SJSA1 (cell line): ENCODE measurements at places on chromosomes 12 and 14. TPM values are rescaled to one million over a fixed set of nuclear protein-coding genes. Genes with fewer than 3 reads are reported as not detected.

DNA sequence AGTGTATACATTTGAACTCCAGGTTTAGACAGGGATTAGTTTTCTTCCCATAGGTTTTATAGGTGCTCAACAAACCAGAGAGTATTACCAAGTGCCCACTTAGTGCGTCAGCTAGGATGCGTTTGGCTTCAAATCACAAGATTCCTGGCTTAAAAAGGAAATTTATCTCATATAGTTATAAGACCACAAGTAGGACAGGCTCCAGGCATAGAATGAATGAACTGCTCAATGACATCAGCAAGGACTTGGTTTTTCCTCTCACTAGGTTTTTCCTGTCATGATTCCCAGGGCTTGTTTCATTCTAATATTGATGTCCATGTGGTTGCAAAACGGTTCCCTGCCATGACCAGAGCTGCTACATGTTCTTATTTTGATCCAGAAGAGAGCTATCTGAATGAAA is 6.1 kb upstream of the IRAK3 start:
- no peaks in the 10 kb centered on the region for H3K36me3 ChIP-seq
- H3K27ac ChIP-seq = no peak overlapping the region
- no peak for DNase-seq
- 0 out of 2 replicates have a peak, but pooled peaks cover 3% of the 10 kb centered on the region for H3K27me3 ChIP-seq

GRCh38 chr14:67409461-67409860 is 2.5 kb downstream of the PLEK2 start:
- no peak for DNase-seq
- H3K27me3 ChIP-seq = no peaks in the 10 kb centered on the region
- no peak overlapping the region for H3K27ac ChIP-seq
- H3K4me1 ChIP-seq = peaks cover 27% of the 10 kb centered on the region
- no peak overlapping the region for H3K4me3 ChIP-seq

DNA sequence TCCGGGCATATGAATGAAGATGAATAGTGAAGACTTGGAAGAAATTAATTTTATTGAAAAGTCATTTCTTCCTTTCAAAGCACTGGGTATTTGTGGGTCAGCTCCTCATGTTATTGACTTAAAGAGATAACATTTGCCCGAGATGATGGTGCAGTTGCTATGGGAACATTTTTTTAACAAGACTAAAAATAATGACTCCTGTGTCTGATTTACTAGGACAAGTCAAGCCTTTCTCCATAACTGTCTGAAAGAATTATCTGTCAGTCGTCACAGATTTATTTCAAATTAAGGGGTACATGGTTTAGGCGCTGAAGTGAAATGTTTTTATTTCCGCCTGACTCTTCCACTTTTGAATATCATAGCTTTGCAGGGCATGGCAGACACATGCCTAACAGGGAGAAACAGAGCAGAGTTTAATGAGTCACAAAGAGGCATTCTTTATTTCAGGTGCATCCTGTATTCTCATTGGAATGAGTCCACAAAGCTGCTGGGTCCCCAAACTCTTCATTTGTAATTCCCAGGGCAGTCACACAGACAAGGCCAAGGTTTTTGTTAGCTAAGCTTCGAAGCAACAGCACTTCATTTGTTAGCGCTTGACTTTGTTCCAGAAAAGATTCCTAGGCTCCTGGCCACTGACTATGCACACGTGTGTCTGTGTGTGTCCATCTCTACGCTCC is 4.3 kb upstream of the GPHB5 start:
- no peaks in the 10 kb centered on the region for H3K36me3 ChIP-seq
- H3K4me3 ChIP-seq = no peak overlapping the region
- DNase-seq = no peak
- H3K27ac ChIP-seq = no peak overlapping the region
- no peaks in the 10 kb centered on the region for H3K4me1 ChIP-seq

- H3K4me3 ChIP-seq = no peak overlapping the region
- DNase-seq = no peak
- peaks cover 17% of the 10 kb centered on the region for H3K27me3 ChIP-seq
- H3K4me1 ChIP-seq = no peaks in the 10 kb centered on the region
- no peak overlapping the region for H3K27ac ChIP-seq
- H3K36me3 ChIP-seq = no peaks in the 10 kb centered on the region
Measured at GRCh38 chr14:76396714-76397187, 20.8 kb downstream of the ESRRB start.

AQP2 gene
- total RNA-seq = not detected in 2 replicates

CD4 gene
- total RNA-seq = not detected in 2 replicates

- H3K27me3 ChIP-seq = no peaks in the 10 kb centered on the region
- no peak overlapping the region for H3K27ac ChIP-seq
- H3K4me3 ChIP-seq = no peak overlapping the region
- H3K4me1 ChIP-seq = no peaks in the 10 kb centered on the region
Measured at GRCh38 chr12:130761537-130762318, 45.6 kb upstream of the RIMBP2 start.

- H3K27ac ChIP-seq = no peak overlapping the region
- no peak for DNase-seq
- H3K27me3 ChIP-seq = no peaks in the 10 kb centered on the region; the same call in 1 of the 2 replicates
- H3K4me1 ChIP-seq = no peaks in the 10 kb centered on the region
- H3K36me3 ChIP-seq = no peaks in the 10 kb centered on the region
- no peak overlapping the region for H3K4me3 ChIP-seq
Measured at GRCh38 chr12:115794659-115795081, 482.8 kb downstream of the MED13L start.

KRT75 gene
- not detected in 2 replicates for total RNA-seq

KIF26A gene
- total RNA-seq = 0.05 TPM in 1 of 2 replicates, not detected in the other

CIDEB gene
- total RNA-seq = not detected in 2 replicates

HVCN1 gene
- total RNA-seq = not detected in 2 replicates

GRCh38 chr14:22689199-22689598 is 45.0 kb upstream of the OR6J1 start:
- no peaks in the 10 kb centered on the region for H3K27me3 ChIP-seq
- peak; percentile 41 for DNase-seq
- no peaks in the 10 kb centered on the region for H3K36me3 ChIP-seq
- peaks cover 15% of the 10 kb centered on the region for H3K4me1 ChIP-seq

- no peaks in the 10 kb centered on the region for H3K4me1 ChIP-seq
- H3K4me3 ChIP-seq = no peak overlapping the region
- H3K27ac ChIP-seq = no peak overlapping the region
- no peak for DNase-seq
- no peaks in the 10 kb centered on the region for H3K27me3 ChIP-seq
- H3K36me3 ChIP-seq = no peaks in the 10 kb centered on the region
Measured at GRCh38 chr14:29637411-29637810, 290.2 kb downstream of the PRKD1 start.

- no peak for DNase-seq
- H3K27ac ChIP-seq = peak overlapping the region; percentile 69; the same call in 1 of the 2 replicates
- peaks cover 45% of the 10 kb centered on the region for H3K4me1 ChIP-seq
- no peaks in the 10 kb centered on the region for H3K27me3 ChIP-seq
- H3K4me3 ChIP-seq = peak overlapping the region; percentile 87
Measured at GRCh38 chr12:112107306-112108201, 1.0 kb downstream of the NAA25 start.

DNA sequence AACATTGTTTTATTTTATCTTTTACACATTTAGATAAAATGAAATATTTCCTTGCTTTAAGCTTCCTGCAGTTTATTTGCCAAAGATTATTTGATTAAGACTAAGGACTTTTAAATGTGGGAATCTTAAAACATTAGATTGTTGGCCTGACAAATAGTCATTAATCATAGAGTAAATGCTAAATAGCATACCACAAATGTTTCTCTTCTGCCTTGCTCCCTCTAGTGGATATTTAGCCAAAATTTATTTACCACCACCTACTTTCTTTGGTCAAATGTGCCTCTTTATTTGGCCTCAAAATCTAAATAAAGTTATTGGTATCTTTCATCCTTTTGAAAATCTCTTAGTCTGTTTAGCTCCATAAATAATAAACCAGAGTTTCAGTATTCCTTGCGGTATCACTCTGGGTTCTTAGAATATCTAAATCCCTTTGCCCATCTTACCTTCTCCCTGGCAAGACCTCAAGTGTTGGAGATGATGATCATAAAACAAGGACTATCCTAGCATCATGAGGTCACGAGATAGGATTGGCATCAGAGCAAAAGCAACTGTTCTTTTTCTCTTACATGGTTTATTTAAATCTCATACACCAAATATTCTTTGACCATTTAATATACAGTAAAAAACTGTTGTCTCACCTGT is 150.6 kb upstream of the AEBP2 start:
- no peaks in the 10 kb centered on the region for H3K4me1 ChIP-seq
- H3K27ac ChIP-seq = no peak overlapping the region
- H3K27me3 ChIP-seq = no peaks in the 10 kb centered on the region
- DNase-seq = peak; percentile 24

DNA sequence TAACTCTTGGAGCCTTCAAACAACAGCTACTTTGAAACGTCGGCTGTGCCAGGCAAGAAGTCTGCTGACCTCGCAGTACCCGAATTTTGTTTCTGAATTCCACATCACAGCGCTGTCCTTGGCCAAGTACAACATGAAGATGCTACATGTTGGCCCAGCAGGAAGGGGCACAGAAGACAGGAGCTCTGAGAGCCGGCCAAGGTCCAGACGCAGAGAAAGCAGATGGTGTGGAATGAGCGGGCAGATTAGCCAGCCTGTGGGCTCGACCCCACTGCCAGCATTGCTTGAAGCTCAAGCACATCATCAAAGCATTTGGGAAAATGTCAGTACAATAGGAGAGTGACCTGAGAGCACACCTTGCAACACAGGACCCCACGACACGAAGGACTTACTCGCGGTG is 64.5 kb downstream of the FZD10 start:
- no peak for DNase-seq
- no peak overlapping the region for H3K4me3 ChIP-seq
- no peaks in the 10 kb centered on the region for H3K4me1 ChIP-seq

DNA sequence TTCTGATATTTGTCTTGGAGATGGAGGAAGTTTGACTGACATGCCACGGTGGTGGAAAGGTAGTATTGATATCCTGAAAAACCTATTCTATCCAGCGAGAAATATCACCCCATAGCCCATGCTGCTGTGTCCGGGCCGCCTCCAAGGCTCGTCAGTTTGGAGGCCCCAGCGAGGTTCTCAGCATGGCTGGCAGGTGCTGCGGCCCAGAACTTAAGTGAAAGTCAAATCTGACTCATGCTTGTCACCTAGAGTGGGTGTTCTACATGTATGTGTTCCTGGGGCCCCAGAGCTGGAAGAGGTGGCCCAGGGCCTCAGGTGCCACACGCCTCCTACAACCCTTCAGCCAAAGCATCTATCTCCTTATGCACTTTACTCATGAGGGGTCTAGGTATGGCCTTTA is 92.9 kb downstream of the GCH1 start:
- H3K27ac ChIP-seq = no peak overlapping the region
- H3K36me3 ChIP-seq = no peaks in the 10 kb centered on the region
- no peak overlapping the region for H3K4me3 ChIP-seq
- no peak for DNase-seq
- peaks cover 3% of the 10 kb centered on the region; the same call in 1 of the 2 replicates for H3K4me1 ChIP-seq

GRCh38 chr14:54362759-54363437 is 33.9 kb upstream of the CDKN3 start:
- H3K27me3 ChIP-seq = peaks cover 4% of the 10 kb centered on the region; the same call in 1 of the 2 replicates
- no peak overlapping the region for H3K27ac ChIP-seq
- no peak overlapping the region for H3K4me3 ChIP-seq

- no peak overlapping the region for H3K27ac ChIP-seq
- H3K27me3 ChIP-seq = no peaks in the 10 kb centered on the region
- H3K4me3 ChIP-seq = no peak overlapping the region
- H3K4me1 ChIP-seq = peaks cover 18% of the 10 kb centered on the region
- DNase-seq = no peak
Measured at GRCh38 chr12:102483466-102483865, 3.1 kb upstream of the IGF1 start.

LGR5 gene
- total RNA-seq = not detected in 2 replicates

- DNase-seq = no peak
- no peaks in the 10 kb centered on the region; the same call in 1 of the 2 replicates for H3K27me3 ChIP-seq
- no peak overlapping the region for H3K4me3 ChIP-seq
- H3K27ac ChIP-seq = no peak overlapping the region
- H3K4me1 ChIP-seq = peaks cover 7% of the 10 kb centered on the region
- H3K36me3 ChIP-seq = no peaks in the 10 kb centered on the region
Measured at GRCh38 chr12:77727442-77728001, 103.2 kb upstream of the NAV3 start.

- no peak overlapping the region for H3K27ac ChIP-seq
- no peaks in the 10 kb centered on the region for H3K27me3 ChIP-seq
- no peaks in the 10 kb centered on the region for H3K4me1 ChIP-seq
- no peak for DNase-seq
- H3K36me3 ChIP-seq = no peaks in the 10 kb centered on the region
- H3K4me3 ChIP-seq = no peak overlapping the region
Measured at GRCh38 chr12:22437031-22437806, 102.7 kb upstream of the ST8SIA1 start.

SRGAP1 gene
- 3.7 and 4.1 TPM in 2 replicates for total RNA-seq

DNA sequence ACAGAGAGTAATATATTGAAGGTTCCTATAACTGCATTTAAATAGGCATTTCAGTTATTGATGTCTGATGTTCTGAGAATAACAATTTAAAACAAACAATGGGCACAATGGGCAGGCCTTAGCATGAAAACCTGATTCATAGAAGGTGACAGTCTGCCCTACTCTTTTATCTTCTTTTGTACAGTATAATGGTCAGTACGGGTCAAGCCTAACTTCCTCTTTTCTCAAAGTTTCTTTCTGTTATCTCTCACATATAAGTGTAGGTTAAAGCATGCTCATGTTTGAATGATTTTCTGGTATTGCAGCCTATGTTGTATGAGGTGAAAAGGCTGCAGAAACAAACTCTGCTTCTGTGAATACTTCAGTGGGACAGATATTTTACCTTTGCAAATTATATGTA is 14.2 kb downstream of the FKBP3 start:
- H3K36me3 ChIP-seq = peaks cover 75% of the 10 kb centered on the region
- no peak overlapping the region for H3K27ac ChIP-seq
- H3K27me3 ChIP-seq = no peaks in the 10 kb centered on the region
- H3K4me3 ChIP-seq = no peak overlapping the region
- H3K4me1 ChIP-seq = no peaks in the 10 kb centered on the region
- DNase-seq = no peak

- H3K27ac ChIP-seq = no peak overlapping the region
- no peak for DNase-seq
- no peak overlapping the region for H3K4me3 ChIP-seq
- H3K4me1 ChIP-seq = peaks cover 31% of the 10 kb centered on the region
Measured at GRCh38 chr12:53074999-53075370, 4.2 kb downstream of the SPRYD3 start.

GRCh38 chr12:123991372-123991951 is 18.4 kb downstream of the ZNF664 start:
- no peaks in the 10 kb centered on the region for H3K27me3 ChIP-seq
- no peak for DNase-seq
- H3K27ac ChIP-seq = no peak overlapping the region
- H3K4me1 ChIP-seq = peaks cover 8% of the 10 kb centered on the region; the same call in 1 of the 2 replicates
- peaks cover 25% of the 10 kb centered on the region for H3K36me3 ChIP-seq

TAS2R8 gene
- not detected in 2 replicates for total RNA-seq

DNA sequence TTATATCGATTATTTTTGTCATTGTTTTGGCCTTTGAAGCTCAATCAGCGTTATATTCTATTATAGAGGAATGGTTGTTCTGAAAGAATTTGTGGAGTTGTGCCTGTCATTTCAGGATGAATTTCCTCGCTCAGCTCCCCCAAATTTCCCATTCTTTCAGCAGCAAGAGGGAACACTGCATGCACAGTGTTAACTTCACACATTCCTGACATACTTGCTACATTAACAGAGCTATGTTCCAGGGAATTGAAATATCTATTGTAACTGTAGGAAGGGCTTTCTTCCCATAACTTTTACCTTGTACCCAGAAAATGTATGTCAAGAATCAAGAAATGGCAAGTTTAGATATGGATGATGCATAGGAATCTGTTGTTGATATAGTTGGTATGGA is 379.0 kb downstream of the LRIG3 start:
- no peaks in the 10 kb centered on the region for H3K36me3 ChIP-seq
- no peak for DNase-seq
- H3K27me3 ChIP-seq = no peaks in the 10 kb centered on the region
- peaks cover 51% of the 10 kb centered on the region for H3K4me1 ChIP-seq
- no peak overlapping the region for H3K4me3 ChIP-seq
- peak overlapping the region; percentile 44 for H3K27ac ChIP-seq
